ENCODE measurements at places on chromosomes 7 and 10.

DNA sequence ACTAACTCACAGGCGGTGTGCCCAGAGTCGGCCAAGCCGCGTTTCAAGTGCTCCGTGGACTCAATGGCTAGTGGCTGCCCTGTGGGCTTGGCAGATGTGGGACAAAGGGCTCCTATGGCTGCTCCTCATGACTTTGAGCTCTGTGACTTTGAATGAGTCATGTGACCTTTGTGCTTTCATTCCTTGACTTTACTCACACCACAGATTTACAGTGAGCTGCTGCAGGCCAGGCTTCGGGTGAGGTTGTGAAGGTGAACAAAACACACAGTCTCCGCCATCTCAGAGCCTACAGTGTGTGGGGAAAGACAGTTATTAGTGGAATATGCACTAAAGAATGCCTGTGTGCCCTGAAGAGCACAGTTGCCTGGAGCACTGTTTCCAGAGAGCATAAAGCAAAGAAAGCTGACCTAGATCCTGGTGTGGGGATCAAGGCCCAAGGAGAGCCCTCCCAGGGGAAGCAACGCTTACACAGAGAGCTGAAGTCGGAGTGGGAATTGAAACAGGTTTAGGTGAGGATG, 29.7 kb upstream of the PLEKHA1 start:
- no peak for DNase-seq

GRCh38 chr7:146889806-146890555, 773.4 kb downstream of the CNTNAP2 start:
- DNase-seq, result no peak

GRCh38 chr10:128036011-128036615, 90.1 kb downstream of the MKI67 start:
- DNase-seq, result no peak

GRCh38 chr10:42755556-42756093, 27.0 kb upstream of the BMS1 start:
- no peak for DNase-seq

DNA sequence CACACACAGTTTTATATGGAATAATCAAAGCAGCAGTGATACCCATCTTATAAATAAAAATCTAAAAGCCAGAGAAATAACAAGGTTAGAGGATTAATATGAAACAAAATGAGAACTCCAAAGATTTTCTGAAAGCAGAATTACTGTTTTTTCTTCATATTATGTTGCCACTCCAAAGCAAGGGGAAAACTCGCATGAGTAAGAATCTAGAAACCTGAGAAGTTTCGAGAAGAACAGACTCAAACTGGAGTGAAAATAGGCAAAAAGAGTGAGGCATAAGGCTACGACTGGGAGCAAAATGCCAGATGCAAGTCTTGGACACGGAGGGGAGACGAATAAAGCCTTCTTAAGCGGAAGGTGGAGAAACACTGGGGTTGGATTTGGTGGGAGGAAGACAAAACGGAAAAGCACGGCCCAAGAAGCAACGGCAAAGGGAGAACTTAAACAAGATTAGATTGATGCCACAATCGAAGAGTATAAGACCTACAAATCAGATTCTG, 923 bp downstream of the TNPO3 start:
- no peak for DNase-seq

- DNase-seq, result no peak
These were observed 72.6 kb upstream of the STEAP1 start for GRCh38 chr7:90081621-90082020.

DNA sequence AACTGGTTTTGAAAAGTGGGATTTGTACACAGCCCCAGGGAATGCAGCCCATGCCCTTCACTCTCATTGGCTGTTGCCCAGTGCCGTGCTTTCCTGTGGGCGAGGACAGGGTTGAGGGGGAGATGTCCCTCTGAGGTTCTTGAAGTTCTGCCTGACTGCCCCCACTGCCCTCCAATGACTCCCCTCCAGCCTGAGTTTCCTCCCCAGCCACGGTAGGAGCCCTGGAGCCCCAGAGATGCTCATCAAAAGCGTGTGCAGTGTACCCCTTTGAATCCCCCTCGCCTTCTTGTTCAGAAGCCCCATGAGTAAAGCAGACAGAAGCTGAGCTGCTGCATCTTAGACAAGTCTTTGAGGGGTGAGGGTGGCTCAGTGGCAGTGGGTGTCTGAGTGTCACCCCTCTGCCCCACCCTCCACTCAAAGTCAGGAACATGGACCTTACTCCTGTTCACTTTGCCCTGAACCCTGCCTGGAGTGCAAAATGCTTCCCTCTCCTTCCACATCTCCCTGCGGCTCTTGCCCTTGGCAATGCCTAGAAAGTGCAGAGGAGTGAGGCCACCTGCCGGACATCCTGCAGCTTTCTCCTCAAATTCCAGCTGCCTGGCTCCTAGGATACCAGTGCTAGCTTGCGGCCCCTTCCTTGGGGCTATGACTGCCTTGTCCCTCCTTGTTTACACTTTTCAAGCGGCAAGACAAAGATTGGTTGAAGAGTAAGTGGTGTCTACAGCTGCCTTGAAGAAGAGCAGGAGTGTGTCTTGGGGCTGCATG, 19.9 kb downstream of the FAM241B start:
- DNase-seq, result no peak

DNA sequence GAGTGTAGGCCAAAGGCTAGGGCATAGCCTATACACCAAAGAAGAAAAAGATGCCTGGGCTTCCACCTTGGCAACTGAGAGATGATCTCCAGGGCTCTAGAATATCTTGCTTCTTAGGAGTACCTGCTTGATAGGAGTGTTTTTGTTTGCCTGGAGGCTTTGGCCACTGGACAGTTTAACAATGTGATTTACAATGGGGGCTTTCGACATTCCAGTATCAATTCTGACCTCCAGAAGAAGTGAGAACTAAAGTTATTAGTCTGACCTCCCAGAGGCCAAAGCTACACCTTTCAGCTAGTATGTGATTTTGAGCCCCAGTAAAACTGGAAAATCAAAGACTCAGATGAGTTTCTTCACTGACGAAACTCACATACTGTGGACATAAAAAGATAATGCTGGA, 96.1 kb downstream of the JMJD1C start:
- no peak for DNase-seq

DNA sequence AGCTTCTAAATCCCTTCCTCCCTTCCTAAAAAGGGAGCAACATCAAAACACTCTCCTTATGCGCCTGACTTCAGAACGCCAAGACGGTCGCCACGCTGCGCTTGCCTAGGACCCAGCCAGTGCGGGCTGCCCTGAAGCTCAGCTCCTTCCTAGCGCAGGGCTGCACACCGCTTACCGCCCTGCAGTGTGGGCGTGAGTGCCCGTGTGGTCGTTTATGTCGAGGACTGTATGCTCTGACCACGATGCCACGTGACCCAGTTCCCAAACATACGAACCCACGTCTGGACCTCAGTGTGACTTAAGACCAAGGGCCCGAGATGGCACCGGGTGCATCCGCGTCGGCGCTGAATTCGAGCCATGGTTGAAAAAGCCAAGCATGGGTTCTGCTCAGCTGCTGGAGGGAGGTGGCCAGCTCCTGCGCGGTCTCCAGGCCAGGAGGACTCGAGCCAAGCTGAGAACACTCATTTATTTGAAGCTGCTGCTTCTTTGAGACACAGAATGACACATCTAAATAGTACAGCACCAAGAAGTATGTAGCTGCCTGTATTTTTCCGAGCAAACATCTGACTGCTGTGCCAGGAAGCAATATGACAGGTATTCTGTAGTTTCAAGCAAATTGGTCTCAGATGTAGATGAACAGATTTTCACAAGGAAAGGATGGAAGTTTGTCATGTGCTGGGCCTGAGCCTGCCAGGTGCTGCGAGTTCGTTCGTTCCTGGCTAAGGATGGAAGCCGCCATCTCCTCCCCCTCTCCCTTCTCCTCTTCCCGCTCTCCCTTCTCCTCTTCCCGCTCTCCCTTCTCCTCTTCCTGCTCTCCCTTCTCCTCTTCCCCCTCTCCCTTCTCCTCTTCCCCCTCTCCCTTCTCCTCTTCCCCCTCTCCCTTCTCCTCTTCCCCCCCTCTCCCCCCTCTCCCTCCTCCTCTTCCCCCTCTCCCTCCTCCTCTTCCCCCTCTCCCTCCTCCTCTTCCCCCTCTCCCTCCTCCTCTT, 184.7 kb downstream of the EBF3 start:
- no peak for DNase-seq

DNA sequence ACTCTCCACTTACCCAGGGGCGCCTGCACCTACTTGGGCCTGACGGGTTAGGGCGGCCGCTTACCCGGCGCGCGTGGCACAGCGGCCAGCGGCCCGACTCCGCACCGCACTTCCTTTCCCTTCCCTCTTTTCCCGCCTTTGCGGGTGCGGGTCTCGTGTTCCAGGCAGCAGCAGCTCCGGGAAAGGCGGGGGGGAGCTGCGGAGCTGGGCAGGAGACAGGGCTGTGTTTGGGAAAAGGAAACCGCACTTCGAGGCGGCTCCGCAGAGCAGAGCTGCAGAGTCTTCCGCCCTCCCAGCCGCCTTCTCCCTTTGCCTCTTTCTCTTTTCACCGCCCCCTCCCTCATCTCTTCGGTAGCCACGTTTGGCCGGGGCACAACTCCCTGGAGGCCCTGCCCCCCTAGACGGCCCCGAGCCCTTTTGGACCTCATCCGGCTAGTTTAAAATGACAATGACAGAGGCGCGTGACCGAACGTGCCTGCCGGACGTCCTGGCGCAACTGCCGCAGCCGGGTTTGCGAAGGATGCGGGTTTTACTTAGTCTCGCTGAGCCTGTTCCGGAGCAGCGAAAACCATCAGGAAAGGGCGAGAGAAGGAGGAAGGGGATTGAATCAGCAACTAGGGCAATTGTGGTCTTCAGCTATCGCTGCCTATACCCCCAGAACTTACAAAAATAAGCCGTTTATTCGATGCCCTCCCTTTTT, 7.9 kb upstream of the PAX2 start:
- DNase-seq, result no peak

- DNase-seq, result no peak
These were observed 9.0 kb downstream of the PPP1R17 start for GRCh38 chr7:31695859-31696614.

DNA sequence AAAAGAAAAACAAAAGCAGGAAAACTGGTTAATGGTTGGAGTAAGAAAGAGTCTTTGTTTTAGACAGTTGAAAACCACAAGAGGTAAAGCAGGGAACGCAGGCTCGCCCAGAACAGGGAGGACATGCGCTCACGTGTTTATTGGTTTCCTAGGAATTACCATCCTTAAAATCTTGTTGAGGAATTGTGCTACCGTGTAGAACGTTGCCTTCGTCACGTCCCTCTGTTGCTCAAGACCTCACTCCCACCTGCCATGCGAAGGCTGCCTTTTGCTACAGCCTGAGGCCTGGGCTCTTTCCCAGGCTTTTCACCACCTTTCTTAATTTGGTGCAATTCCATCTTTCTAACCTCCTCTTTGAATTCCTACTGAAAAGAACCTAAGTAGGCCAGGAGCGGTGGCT, 61.6 kb upstream of the CAMK1D start:
- no peak for DNase-seq

DNA sequence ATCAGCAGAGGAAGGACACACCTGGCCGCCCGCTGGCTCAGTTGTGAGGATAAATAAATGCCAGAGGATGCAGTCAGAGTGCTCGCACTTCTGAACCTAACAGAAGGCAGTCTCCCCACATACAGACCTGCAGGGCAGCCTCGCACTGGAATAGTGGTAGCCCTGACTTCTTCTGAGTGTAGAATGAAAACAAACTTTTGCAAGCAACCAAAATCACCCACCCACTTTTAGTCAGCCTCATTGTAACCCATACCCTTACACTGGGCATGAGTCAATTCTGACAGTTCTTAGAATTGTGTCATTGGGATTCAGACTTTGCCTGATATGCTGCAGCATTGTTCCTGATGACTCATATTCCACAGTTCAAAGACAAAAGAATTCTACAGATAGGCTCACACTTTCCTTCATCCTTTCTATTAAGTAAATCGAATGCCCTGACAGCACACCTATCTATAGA, 167.0 kb upstream of the CDK1 start:
- DNase-seq, result no peak

DNA sequence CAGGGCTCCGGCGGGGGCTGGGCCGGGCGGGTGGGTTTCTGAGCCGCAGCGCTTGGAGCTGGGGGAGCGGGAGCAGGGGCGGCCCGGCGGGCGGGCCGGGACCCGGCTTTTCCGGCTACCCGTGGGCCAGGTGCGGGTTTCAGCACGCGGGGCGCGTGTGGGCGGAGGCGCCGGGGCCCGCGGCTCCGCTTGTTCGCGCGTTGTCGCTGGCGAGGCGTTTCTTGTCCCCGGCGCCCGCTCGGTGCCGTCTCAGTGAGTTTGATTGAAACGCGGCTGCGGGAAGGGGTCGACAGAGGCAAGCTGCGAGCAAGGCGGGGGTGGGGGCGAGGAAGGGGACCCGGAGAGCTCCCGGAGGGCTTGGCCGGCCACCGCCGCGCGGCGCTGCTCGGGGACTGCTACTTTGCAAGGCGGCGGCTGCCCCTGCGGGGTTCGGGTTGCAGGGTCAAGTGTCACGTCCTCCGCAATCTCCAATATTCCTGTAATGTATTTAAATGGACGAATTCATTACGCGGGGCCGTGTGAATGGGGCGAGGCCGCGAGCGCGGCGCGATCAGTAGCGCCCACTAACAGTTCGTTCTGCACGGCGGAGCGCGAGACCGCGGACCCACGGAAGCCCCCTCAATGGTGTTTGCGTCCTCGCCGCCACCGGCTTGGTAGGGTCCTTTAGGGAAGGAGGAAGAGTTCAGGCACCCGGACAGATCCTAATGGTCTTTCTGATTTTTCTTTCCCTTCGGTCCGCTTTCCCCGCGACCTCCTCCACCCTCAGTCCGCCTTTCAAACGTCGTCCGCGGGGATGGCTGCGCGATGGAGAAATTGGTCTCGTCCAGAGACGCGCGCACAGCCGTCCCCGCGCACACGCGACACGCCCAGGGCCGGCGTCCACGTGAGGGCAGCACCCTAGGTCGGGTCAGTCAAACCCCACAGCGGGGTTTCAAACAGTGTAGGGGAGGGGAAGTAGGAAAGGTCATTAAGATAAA, 76.9 kb downstream of the INSIG1 start:
- no peak for DNase-seq

GRCh38 chr10:71367271-71367670, 29.4 kb upstream of the CDH23 start:
- no peak for DNase-seq

DNA sequence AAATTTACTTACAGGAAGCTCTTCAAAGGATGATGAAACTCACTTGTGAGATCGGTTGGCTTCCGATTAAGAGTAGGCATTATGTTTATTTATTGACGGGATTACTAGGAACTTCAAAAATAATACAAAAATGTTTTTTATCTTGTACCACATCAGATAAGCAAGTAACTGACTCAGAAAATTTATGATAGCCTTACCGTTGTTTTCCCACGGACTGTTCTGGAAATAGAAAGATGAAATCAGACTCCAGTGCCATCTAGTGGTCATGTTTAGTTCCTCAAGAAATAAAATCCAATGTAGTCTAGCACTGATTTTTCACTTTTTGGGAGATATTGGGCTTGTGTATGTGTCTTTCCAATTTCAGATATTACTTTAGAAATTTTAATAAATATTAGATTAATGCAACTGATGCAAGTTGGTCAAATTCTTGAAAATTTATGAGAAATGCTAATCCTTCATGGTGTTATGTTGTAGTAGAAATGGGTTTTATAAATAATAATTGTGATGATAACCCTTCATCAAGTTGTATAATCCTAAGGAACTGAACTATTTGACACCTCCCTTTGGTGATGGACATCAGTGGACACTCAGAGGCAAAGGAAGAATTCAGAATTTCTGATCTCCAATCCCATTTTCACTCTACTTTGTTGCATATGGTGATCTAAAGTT, 168.8 kb downstream of the TMEM26 start:
- no peak for DNase-seq
